Activated CD4-positive, alpha-beta memory T cell treated with anti-CD3 and anti-CD28 coated beads for 36 hours (primary cell): ENCODE measurements at places on chromosomes 7 and 10. TPM values are rescaled to one million over a fixed set of nuclear protein-coding genes. Genes with fewer than 3 reads are reported as not detected.
A peak's percentile ranks its signal among the peaks of the same experiment; 100 is the strongest.

- DNase-seq: no peak
Measured at GRCh38 chr10:116154651-116155050, 118.4 kb downstream of the GFRA1 start.

DNA sequence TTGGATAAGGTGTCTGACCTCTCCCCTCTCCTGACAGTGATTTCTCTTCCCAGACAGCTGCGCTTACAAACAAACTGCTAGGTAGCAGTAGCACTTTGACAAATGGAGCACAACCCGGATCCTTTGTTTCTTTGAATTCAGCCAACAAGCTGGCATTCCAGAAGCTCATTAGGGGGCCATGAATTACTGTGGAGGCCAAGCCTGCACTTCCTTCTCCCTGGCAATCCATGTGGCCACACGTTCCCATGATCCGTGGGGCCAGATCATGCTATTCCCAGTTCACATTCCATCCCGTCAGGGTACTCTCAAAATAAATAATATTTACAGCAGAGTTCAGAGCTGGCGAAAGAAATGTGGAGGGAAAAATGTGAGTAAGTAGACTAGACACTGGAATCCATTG is 172.4 kb downstream of the PRPF18 start:
- DNase-seq: no peak

GRCh38 chr7:116970238-116970910 is 17.1 kb downstream of the ST7 start:
- no peak for DNase-seq

- no peak for DNase-seq
Measured at GRCh38 chr7:69762821-69763352, 164.6 kb downstream of the AUTS2 start.

GRCh38 chr7:1533547-1534329 is 3.2 kb downstream of the MAFK start:
- peak; percentile 72 for DNase-seq

DNA sequence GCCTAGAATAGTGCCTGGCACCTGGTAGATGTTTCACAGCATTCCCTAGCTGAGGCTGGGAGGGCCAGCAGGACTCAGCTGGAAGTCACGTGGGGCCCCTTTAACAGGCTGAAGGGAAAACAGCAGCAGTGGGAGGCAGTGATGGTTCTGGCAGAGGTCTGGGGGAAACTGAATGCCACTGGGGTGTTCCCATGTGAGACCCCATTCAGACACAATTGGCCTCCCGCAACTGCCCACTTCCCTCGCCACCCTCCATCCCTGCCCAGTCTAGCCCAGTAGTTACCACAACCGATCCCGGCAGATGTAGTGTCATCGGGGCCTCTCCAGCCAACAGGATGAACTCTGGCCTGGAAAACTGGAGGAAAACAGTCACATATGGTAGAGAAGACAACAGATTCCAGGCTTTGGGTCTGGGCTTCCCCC is 38.3 kb downstream of the FRMPD2 start:
- no peak for DNase-seq

- DNase-seq: no peak
Measured at GRCh38 chr7:37924491-37925041, 4.1 kb downstream of the EPDR1 start.

DNA sequence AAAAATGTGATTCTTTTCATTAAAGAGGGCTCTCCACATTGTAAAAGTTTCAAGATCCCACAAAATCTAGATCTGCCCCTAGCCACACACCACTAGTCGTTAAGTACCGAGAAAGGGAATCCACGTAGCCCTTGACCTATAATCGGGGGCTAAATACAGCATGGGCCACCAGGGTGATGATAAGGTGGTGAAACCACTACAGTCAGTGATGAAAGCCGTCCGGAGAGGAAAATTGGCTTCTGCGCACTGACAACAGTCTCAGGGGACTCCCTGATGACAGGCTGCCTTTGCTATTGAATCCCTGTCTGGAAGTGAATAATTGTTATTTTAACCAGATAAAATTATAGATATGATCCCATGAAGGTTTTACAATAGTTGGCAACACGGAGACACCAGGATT is 4.6 kb downstream of the TECTB start:
- DNase-seq: no peak

DNA sequence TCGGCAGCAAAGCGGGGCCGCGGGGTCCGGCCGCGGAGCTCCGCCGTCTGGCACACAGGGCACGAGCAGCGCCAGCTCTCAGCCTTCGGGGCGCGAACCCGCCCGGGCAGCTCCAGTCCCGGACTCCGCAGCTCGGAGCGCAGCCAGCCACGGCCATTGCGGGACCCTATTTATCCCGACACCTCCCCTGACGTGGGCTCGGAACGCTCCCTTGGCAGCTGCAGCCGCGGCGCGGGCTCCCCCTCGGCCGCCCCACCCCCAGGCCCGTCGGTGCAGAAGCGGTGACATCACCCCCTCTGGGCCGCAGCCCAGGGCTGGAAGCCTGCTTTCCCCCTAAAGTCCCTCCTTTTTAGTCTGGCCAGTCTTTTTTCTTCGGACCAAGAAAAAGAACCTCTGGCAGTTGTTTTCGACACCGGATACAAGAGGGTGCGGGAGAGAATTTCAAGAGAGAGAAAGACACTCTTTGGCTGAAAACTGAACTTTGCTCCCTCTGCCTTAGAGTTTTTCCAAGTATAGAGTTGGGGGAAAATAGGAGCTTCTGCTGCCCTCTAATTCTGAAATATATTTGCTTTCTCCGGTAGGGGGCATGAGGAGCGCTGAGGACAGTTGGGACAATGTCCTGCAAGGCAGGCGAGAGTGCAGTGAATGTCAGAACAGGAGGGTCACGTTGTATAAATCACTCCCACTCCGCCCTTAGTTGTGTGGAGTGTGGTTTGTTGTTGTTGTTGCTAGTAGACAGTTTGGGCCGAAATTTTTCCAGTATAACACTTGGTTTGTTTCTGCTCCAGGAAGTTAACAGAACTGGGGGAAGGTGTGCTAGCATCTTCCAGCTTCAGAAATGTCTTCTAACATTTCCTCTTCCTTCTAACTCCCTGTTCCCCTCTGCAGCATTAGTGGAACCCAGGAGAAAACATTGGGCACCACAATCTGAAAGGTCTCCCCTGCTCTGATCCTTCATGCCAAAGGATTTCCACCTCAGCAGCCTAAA is at the start of gene SFRP4:
Gene SFRP4 (minus strand): TSS at position 145 of the 988 bp plus-strand sequence. CDS start 280 bp downstream, outside the sequence.
- peak; percentile 11 for DNase-seq

DNA sequence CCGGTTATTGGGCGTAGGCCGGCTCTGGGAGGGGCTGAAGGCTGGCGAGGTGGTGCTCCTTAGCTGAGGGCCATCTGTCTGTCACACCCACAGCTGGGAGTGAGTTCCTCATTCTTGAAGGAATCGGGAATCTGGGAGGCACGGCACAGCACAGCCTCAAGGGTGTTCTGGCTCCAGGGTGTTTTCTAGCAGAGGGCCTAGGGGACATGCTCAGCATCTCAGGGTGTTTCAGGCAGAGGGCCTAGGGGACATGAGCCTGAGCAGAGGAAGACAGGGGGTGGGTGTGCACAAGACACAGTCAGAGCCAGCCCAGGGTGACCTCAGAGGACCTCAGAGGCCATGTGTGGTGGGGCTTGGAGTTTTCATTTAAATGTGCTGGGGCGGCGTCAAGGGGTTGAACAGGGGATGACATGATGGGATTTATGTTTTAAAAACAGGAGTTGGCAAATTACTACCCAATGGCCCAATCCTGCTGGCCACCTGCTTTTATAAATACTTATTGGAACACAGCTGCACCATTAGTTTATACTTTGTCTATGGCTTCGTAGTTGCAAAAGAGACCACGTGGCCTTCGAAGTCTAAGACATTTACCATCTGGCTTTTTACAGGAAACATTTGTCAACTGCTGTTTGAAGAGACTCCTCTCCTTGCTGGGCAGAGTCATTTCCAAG is 121.6 kb downstream of the PRKAG2 start:
- peak; percentile 28 for DNase-seq

GRCh38 chr7:156003220-156004162 is 191.2 kb upstream of the SHH start:
- no peak for DNase-seq

DNA sequence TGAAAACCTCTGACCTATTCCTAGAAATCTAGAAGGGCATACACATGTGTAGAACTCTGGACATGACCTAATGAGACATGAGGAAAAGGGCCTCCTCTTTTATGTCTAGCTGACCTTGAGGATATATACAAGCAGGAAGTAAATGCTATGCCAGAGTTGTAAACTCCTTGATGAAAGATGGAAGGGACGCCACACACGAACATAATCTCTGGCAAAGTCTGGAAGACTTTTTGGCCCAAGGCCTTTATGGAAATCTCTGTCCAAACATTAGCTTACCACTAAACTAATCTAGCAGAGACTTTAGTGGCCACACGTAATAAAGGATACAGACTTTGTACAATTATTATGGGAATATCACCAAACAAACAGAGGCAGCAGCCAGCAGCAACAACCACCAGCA is 138.1 kb upstream of the THSD7A start:
- DNase-seq: no peak

The CYP3A4 gene
- not detected for total RNA-seq

The TRIL gene
- total RNA-seq: not detected

The AKR1B15 gene
- not detected for total RNA-seq

The VSTM4 gene
- total RNA-seq: 0.24 TPM

The SH2B2 gene
- 4.7 TPM for total RNA-seq

The NKX6-2 gene
- total RNA-seq: not detected

The LFNG gene
- 33.1 TPM for total RNA-seq
